ENCODE measurements at places on chromosomes 7 and 10.

DNA sequence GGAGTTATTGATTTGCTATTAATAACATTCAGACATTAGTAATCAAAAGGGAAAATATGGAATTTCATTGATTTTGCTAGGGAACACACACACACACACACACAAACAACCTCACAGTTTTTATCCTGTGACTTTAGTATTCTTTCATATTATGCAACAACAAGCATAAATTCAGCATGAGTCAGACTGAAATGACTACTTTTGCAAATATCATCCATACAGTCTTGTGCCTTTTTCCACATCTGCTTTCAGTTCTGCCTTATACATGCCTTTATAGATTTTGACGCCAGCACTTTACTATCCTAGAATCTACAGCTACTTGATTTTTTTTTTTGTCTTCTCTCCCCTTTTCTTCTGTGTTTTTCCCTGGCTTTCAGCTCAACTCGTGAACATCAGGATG, 975.8 kb upstream of the LRRTM3 start:
- DNase-seq = no peak

DNA sequence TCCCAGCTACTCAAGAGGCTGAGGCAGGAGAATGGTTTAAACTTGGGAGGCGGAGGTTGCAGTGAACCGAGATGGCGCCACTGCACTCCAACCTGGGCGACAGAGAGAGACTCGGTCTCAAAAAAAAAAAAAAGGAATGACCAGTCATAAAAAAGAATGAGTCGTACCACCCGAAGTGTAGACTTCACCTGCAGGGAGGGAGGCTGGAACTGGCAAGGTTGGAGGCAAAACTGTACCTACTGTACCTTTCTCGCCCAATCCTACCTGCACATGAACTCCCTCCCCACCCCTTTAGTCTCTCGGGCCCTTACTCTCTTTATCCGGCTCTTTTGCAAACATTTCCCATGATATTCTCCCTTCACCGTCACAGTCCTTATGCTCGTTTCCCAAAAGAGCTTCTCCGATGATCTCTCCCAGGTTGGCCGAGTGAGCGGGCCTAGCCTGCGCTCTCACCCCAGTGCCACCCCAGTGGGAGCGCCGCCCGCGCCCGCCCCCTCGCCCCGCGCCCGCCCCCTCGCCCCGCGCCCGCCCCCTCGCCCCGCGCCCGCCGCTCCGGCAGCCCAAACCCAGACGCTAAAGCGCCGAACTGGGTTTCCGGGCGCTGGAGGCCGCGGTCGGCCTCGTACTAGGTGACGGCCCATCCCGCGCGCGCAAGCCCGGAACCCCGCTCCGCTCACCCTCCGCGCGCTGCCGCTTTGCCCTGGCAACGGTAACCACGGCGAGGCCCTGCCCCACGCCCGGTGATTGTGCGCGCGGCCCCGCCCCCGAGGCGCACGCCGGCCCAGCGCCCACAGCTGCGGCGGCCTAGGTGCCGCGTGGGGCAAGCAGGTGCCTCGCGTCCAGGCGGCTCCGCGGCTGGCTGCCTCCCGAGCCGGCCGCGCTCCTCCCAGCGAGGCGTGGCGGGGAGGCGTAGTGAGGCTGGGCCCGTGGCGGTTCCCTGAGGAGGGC, at the start of gene SMKR1:
Gene SMKR1, plus strand, starts transcription at position 772 of the 948 bp plus-strand sequence. CDS start 294 bp downstream, outside the sequence.
- peak; percentile 91 for DNase-seq

DNA sequence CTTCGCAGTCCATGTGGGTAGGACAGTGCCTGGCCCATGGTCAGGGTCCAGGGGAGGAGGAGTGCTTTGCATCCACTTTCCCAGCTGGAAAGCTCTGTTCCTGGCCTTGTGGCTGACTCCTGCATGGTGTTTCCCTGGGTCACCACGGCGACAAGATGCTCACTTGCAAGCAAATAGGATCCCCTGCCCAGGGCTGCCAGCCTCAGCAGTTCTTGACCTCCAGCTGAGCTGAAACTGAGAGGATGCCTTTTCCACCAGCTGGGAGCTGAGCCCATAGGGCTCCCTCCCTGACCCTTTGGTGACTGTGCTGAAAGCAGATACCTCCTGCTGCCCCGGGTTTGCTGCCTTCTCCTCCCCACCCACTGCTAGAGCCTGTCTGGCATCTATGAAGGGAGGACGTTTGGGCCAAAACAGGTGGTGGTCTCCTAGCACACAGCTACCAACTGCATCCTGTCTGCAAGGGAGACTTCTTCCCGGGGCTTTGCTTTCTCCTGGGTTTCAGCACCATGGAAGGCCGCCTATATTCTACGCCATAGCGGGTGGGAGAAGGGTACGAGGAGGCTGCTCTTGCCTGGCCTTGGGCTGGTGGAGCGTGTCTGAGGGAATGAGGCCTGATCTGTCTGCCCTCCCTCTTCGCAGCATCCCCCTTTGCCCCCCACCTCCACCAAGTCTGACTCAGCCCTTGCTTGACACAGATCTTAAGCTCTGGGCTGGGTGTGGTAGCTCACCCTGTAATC, 34.4 kb downstream of the UBTD1 start:
- DNase-seq = no peak

- DNase-seq = no peak
These were observed 396.2 kb downstream of the LRMDA start for GRCh38 chr10:75827587-75828021.

DNA sequence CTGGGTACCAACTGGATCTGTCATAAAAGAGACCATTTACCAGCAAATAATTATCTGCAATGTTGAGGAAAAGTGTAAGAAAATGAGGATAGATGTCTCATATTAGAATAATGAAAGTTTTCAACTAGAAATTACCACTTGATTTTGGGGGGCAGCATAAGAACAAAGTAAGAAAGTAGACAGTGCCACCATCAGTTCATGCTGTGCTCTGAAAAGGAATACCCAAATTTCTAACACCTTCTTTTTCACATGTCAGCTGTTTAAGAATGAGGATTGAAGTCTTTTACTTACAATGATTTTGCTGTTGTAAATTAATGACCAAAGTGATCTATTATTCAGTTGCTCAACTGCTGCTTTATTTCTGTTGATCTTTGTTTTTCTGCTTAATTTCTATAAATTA, 578.3 kb downstream of the ETV1 start:
- DNase-seq = no peak

DNA sequence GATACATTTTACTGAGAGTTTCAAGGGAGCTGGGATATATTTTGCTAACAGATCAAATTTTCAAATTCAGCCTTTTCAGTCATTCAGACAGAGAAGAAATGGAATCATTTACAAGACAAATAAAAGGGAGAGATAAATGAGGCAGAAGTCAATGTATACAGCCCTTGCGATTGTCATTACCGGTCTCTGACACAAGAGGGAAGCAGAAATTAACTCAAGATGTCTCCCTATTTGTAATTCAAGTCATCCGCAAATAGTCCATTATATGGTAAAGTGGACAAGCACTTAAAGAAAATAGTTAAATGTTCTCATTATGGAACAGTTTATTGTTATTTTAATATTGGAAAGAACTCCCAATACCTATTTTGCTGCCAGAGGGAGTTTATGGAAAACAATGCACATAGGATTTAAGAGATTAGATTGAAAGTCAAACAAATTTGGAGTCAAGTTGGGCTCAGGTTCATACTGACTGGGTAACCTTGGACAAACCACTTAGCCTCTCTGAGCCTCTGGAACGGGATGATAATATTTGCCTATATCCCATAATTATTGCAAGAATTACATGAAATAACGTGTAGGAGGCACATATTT, 89.3 kb upstream of the PRKCQ start:
- DNase-seq = peak; percentile 15

DNA sequence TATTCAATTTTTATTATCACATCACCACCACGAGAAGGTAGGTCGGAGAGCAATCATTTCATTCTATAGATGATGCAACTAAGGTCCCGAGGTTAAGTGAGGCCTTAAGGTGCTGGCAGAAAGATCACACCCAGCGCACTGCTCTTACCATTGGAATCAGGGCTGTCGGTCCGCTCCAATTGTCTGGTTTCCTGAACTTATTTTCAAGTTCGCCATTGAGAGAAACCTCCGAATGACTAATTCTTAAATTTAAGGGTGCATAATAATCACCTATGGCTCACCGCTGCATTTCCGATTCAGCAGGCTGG, 625 bp upstream of the GSTO2 start:
- DNase-seq = no peak

- DNase-seq = no peak
These were observed 76.6 kb upstream of the ABI1 start for GRCh38 chr10:26937371-26937770.

Measured in activated CD4-positive, alpha-beta T cell treated with anti-CD3 and anti-CD28 coated beads, Interleukin-2, amount 50 U/mL, for 4 hours (primary cell).